Activated T-helper 1 cell treated with anti-CD3 and anti-CD28 coated beads, Interleukin-12 subunit alpha, Interleukin-12 subunit beta, Interleukin-2, Interleukin-4 antibody, amounts not matched to agents 30 ng/mL and 10 ng/mL and 1 ng/mL, durations not matched to agents 14 hours and 24 hours and 36 hours (primary cell): ENCODE measurements at places on chromosomes 6 and 20.

DNA sequence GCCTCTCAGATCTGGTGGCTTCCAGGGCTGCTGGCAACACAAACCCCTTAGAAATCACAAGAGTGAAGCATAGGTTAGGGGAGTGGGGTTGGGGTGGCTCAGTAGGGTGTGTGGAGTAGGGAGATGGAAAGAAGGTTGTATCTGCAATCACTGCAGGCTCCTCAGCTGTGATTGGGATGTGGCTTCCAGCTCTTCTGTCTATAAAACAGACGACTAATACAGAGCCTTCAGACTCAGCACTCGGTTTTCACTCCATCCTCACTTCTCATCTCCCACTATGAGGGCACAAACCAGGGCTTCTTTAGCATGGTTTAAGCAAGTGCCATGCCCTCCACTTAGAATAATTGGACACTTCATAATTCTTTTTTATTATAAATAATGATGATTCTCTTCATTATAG, 46.4 kb upstream of the CAP2 start:
- no peak for DNase-seq
- H3K4me3 ChIP-seq, result no peak overlapping the region
- no peak overlapping the region for H3K27ac ChIP-seq
- no peaks in the 10 kb centered on the region for H3K27me3 ChIP-seq

- peaks cover 17% of the 10 kb centered on the region for H3K27me3 ChIP-seq
- no peak for DNase-seq
- H3K4me1 ChIP-seq, result peaks cover 8% of the 10 kb centered on the region
- H3K36me3 ChIP-seq, result no peaks in the 10 kb centered on the region
- no peak overlapping the region for H3K27ac ChIP-seq
- H3K4me3 ChIP-seq, result no peak overlapping the region
Measured at GRCh38 chr20:57753332-57754164, 43.7 kb upstream of the PMEPA1 start.

GRCh38 chr20:59725476-59726280, 121.3 kb downstream of the PHACTR3 start:
- no peak for DNase-seq
- H3K36me3 ChIP-seq, result no peaks in the 10 kb centered on the region

DNA sequence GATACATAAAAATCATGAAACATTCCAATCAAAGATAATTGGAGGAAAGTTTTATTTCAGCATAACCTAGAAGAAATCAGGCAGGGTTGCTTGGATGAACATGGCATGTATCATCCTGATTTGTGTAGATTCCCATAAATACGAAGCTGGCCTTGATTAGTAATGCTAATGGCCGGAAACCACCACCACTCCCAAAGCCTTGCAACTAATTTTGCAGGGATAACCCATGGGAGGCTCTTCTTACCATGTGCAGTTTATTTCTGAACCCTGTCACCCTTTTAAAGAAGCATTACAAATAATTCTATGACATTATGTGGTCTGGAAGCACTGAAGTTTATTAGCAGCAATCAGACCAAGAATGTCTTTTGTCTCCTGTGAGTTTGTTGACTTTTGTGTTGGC, 80.8 kb downstream of the AIG1 start:
- no peak overlapping the region for H3K27ac ChIP-seq
- H3K27me3 ChIP-seq, result no peaks in the 10 kb centered on the region
- H3K4me1 ChIP-seq, result peaks cover 28% of the 10 kb centered on the region
- H3K4me3 ChIP-seq, result no peak overlapping the region

GRCh38 chr6:116406678-116407345, 36.1 kb downstream of the DSE start:
- DNase-seq, result no peak
- no peak overlapping the region for H3K27ac ChIP-seq

DNA sequence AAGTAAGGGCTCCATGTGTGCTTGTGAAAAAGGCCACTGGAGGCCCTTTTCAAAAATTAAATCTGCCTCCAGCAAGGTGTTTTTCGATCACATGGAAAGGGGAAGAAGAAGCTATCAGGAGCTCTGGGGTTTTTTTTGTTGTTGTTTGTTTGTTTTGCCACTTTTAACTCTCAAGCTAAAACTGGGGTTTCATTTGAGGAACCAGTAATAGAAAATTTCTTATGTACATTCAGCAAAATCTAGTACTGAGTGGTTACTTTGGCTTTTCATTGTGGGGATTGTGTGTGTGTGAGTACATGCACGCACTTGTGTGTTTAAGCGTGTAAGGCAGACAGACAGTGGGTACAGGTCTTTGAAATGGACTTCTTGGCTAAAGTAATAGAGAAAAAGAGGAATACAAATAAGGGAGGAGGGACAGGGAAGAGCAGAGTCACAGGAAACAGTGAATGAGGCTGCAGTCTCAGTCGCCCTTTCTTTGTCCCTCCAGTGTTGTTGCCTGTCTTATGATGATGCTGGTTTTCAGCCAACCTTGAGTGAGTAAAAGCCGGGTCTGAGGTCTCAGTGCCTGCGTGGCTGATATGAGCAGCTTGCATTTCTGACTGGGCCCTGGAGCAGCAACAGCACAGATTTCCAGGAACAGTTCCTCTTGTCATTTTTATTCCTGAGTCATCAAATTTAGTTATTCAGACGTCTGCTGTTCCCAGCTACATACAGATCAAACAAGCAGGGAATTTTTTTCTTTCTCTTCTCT, 26.2 kb downstream of the SLC16A10 start:
- peak overlapping the region; percentile 5 for H3K27ac ChIP-seq
- no peaks in the 10 kb centered on the region for H3K36me3 ChIP-seq
- H3K27me3 ChIP-seq, result peaks cover 1% of the 10 kb centered on the region
- no peak overlapping the region for H3K4me3 ChIP-seq
- no peak for DNase-seq
- peaks cover 10% of the 10 kb centered on the region for H3K4me1 ChIP-seq

DNA sequence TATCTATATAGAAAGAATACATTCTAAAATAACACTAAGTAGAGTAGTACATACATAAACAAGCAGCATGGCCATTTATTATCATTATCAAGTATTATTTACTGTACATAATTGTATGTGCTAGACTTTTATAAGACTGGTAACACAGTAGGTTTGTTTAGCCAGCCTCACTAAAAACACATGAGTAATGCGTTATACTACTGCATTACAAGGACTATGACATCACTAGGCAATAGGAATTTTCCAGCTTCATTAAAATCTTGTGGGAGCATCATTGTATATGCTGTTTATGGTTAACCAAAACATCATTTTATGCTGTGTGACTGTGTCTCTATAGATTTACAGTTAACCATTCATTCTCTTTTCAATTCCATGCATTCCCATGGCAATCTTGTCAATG, 131.7 kb upstream of the HDGFL1 start:
- H3K4me1 ChIP-seq, result no peaks in the 10 kb centered on the region
- no peak overlapping the region for H3K27ac ChIP-seq
- DNase-seq, result no peak

GRCh38 chr20:32509639-32510066, 75.5 kb downstream of the NOL4L start:
- no peak for DNase-seq
- peak overlapping the region; percentile 68 for H3K27ac ChIP-seq
- H3K27me3 ChIP-seq, result no peaks in the 10 kb centered on the region
- H3K4me3 ChIP-seq, result peak overlapping the region; percentile 34
- peaks cover 14% of the 10 kb centered on the region for H3K36me3 ChIP-seq

- H3K27me3 ChIP-seq, result no peaks in the 10 kb centered on the region
- H3K4me3 ChIP-seq, result no peak overlapping the region
- H3K27ac ChIP-seq, result no peak overlapping the region
- no peak for DNase-seq
Measured at GRCh38 chr20:57378646-57379262, 12.4 kb upstream of the RBM38 start.

GRCh38 chr6:108707328-108707976, 140.8 kb upstream of the ARMC2 start:
- no peaks in the 10 kb centered on the region for H3K4me1 ChIP-seq
- H3K27ac ChIP-seq, result no peak overlapping the region
- no peak for DNase-seq
- H3K36me3 ChIP-seq, result no peaks in the 10 kb centered on the region
- H3K27me3 ChIP-seq, result peaks cover 1% of the 10 kb centered on the region
- no peak overlapping the region for H3K4me3 ChIP-seq

DNA sequence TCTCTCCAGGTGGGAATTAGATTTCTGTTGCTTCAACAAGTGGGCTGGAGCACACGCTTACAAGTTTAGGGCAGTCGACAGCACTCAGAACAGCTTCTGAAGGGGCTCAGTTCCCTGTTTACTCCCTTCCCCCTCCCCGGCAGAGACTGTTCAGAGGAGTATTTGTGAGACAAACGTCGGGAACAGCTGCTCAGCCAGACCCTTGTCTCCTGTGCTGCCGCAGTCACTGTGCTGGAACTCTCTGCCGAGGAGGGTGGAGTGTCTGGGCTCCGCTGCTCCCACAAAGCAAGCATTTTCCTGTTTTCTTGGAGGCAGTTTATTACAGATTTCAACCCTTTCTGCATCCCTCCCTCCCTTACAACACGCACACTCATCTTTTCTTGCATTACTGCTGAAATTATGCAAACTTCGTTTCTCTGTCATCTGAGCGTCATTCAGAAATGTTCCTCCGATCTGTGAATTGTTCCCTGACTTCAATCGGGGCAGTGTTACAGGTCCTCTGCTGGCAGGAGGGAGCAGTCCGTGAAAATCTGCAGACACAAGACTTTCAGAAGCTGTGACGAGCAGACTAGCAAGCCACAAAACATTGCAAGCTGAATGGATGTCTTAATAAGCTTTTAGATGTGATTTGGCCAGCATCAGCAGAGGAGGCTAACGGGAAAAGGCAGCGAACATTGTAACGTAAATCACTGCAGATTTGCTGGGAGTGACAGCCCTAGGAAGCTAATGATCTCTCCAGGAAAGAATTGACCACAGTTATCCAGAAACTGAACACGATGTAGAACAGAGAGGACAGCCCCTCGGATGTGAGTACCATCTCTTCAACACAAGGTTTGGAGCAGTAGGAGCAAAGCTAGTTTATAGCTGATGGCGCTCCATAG, 76.2 kb downstream of the LYRM2 start:
- H3K27ac ChIP-seq, result no peak overlapping the region
- no peaks in the 10 kb centered on the region for H3K4me1 ChIP-seq
- DNase-seq, result no peak
- no peak overlapping the region for H3K4me3 ChIP-seq

GRCh38 chr6:105994591-105995390, 91.3 kb upstream of the PRDM1 start:
- H3K36me3 ChIP-seq, result peaks cover 4% of the 10 kb centered on the region
- peak overlapping the region; percentile 96 for H3K27ac ChIP-seq
- H3K4me3 ChIP-seq, result peak overlapping the region; percentile 89
- peaks cover 21% of the 10 kb centered on the region for H3K27me3 ChIP-seq
- peak; percentile 41 for DNase-seq

- no peak overlapping the region for H3K4me3 ChIP-seq
- H3K27me3 ChIP-seq, result no peaks in the 10 kb centered on the region
- peaks cover 19% of the 10 kb centered on the region for H3K4me1 ChIP-seq
- H3K27ac ChIP-seq, result peak overlapping the region; percentile 40
- H3K36me3 ChIP-seq, result peaks cover 10% of the 10 kb centered on the region
Measured at GRCh38 chr6:149443411-149444181, 41.2 kb downstream of the ZC3H12D start.

DNA sequence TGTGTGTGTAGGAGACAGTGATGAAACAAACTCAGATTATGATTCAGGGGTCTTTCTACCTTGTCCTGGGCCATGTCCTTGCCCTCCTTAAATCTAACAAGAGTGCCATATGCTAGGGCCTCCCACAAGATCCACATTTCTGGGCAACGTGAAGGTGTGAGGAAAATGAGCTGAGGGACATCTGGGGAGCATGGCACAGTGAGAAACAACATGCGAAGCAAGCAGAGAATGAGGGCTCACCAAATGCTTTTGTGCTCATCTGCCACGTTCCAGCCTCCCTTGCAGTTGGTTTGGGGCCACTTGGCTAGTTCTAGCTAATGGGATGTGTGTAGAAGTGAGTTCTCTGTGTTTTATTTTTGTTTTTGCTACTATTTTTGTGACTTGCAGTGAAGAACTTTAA, 21.4 kb upstream of the RNF182 start:
- no peak overlapping the region for H3K4me3 ChIP-seq
- no peak for DNase-seq
- no peaks in the 10 kb centered on the region for H3K4me1 ChIP-seq
- peaks cover 33% of the 10 kb centered on the region for H3K27me3 ChIP-seq

- H3K27ac ChIP-seq, result no peak overlapping the region
- no peaks in the 10 kb centered on the region for H3K27me3 ChIP-seq
- H3K36me3 ChIP-seq, result no peaks in the 10 kb centered on the region
- no peak overlapping the region for H3K4me3 ChIP-seq
- H3K4me1 ChIP-seq, result peaks cover 13% of the 10 kb centered on the region
Measured at GRCh38 chr6:15061180-15061641, 184.7 kb upstream of the JARID2 start.

GRCh38 chr6:137811121-137811915, 55.7 kb upstream of the TNFAIP3 start:
- H3K27ac ChIP-seq, result peak overlapping the region; percentile 81
- peak; percentile 78 for DNase-seq
- H3K27me3 ChIP-seq, result no peaks in the 10 kb centered on the region

- no peaks in the 10 kb centered on the region for H3K27me3 ChIP-seq
- H3K4me1 ChIP-seq, result peaks cover 75% of the 10 kb centered on the region
- DNase-seq, result peak; percentile 33
Measured at GRCh38 chr6:14875481-14876063, 370.3 kb upstream of the JARID2 start.

DNA sequence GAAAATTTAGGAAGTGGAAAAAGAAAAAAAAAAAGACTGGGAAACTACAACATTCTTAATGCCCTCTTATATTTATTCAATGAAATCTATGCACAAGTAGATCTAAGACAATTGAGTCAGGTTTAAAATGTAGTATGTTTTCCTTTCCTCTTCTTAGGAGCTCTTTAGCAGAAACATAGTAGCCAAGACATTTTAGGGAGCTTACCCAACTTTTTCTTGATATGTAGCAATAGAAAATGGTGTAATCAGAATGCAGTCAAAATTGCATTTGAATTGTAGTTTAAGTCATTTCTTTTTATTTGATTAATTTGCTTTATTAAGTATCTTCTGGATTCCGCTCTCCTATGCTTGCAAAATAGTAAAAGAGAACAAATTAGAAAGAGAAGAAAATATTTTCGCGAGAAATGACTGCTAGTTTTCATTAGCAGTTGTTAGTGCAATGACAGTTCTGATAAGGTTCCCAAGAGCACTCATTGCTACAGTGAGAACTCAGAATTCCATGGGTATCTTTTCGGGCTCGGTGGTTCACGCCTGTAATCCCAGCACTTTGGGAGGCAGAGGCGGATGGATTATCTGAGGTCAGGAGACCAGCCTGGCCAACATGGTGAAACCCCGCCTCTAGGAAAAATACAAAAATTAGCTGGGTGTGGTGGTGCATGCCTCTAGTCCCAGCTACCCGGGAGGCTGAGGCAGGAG, 52.2 kb downstream of the JARID2 start:
- H3K4me1 ChIP-seq, result peaks cover 84% of the 10 kb centered on the region
- H3K36me3 ChIP-seq, result peaks cover 29% of the 10 kb centered on the region
- peak overlapping the region; percentile 79 for H3K27ac ChIP-seq
- H3K4me3 ChIP-seq, result peak overlapping the region; percentile 24

GRCh38 chr6:111844376-111844775, 28.9 kb downstream of the FYN start:
- no peak overlapping the region for H3K27ac ChIP-seq
- H3K36me3 ChIP-seq, result peaks cover 31% of the 10 kb centered on the region
- H3K27me3 ChIP-seq, result no peaks in the 10 kb centered on the region
- H3K4me1 ChIP-seq, result peaks cover 8% of the 10 kb centered on the region
- peak overlapping the region; percentile 75 for H3K4me3 ChIP-seq

- H3K27me3 ChIP-seq, result no peaks in the 10 kb centered on the region
- H3K4me1 ChIP-seq, result no peaks in the 10 kb centered on the region
- no peak overlapping the region for H3K27ac ChIP-seq
Measured at GRCh38 chr6:63926258-63926780, 290.7 kb downstream of the PHF3 start.

GRCh38 chr6:45712076-45712475, 303.6 kb downstream of the CLIC5 start:
- no peak for DNase-seq
- peak overlapping the region; percentile 63 for H3K27ac ChIP-seq

- no peaks in the 10 kb centered on the region for H3K36me3 ChIP-seq
- DNase-seq, result no peak
- H3K27me3 ChIP-seq, result peaks cover 7% of the 10 kb centered on the region
- peaks cover 9% of the 10 kb centered on the region for H3K4me1 ChIP-seq
Measured at GRCh38 chr20:51584116-51584515, 41.6 kb upstream of the NFATC2 start.
